NCI-H2029 treated with DMSO at 0.1 percent for 48 hours (cell line): ENCODE measurements at places on chromosomes 11 and 22.

- peak; percentile 71 for DNase-seq
Observed at GRCh38 chr11:114399490-114400215, 658 bp downstream of the C11orf71 start.

DNA sequence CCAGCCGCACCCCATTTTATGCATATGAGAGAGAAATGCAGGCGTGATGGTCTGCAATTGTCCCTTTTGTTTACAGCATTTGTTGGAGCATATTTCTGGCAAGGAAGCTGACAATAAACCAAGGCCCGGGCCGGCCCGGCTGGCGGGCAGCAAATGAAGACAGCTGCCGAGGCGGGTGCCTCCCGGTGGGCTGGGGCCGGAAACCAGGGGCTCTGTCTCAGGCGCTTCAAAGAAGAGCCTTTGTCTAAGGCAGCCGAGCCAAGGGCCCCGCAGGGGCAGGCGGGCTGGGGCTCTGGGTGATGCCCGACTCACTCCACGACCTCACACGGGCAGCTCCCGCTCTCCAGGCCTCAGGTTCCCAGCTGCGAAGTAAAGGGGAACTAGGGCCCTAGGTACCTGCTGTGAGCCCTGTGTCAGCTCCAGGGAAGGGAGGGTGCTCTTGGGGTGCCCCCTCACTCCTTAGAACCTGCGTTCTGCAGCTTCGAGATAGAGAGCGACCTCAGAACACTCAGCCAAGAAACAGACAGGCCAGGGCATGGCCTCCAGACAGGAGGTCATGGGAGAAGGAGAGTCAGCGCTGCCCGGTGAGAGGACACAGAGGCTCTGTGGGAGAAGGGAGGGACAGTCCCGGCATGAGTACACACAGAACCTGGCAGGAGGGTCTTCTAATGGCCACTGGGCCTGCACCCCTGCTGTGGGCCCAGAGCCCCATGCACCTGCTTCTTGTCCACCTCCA, 2.4 kb downstream of the LINC01488 start:
- no peak for DNase-seq

DNA sequence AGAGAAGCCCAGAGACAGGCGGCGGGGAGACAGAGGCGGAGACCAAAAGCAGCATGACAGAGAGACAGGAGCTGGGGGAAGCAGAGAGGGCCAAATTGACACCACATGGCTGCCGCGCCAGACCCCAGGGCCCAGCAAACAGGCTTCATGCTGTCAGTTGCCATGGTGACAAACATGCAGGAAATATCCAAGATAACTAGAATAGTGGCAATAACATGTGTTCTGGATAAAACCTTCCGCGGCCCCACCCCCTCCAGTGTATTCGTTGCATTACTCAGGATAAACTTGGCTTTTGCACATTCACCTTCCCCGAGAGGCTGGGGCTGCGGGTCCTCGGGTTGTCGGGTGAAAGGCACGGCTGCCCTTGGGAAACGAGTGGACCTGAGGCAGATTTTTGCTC, 49.9 kb upstream of the CDON start:
- no peak for DNase-seq

DNA sequence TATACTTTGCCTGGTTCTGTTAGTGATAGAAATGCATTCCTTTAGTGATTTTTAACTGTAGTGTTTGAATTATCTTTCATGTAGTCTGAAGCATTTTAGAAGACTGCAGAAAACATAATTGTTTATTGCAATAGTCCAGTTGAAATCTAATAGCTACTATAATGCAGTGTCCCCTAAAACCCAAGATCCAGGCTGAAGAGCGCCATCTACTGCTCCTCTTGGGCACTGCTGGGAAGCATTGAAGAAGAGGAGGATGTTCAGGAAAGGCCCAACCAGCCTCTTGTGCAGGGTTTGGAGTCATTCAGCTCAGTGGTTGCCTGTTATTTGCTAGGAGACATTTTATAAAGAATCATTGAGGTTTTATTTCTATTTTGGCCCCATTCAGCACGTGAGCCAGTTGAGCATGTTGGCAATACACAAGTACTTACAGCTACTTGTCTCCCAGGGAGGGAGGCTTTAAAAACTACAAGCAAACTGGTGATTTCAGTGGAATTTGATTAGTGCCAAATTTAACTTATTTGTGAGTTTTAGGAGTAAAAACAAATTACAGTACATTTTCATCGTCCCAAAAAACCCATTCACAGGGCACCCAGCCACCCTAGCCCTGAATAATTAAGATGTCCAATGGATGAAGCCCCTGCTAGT, 74.9 kb upstream of the HORMAD2 start:
- peak; percentile 11 for DNase-seq

- DNase-seq, result no peak
Observed at GRCh38 chr11:82034527-82034926, 699.1 kb downstream of the FAM181B start.

GRCh38 chr11:82796998-82797961, 63.6 kb upstream of the FAM181B start:
- DNase-seq, result no peak

- no peak for DNase-seq
Observed at GRCh38 chr22:49417833-49418232, 409.8 kb downstream of the BRD1 start.

DNA sequence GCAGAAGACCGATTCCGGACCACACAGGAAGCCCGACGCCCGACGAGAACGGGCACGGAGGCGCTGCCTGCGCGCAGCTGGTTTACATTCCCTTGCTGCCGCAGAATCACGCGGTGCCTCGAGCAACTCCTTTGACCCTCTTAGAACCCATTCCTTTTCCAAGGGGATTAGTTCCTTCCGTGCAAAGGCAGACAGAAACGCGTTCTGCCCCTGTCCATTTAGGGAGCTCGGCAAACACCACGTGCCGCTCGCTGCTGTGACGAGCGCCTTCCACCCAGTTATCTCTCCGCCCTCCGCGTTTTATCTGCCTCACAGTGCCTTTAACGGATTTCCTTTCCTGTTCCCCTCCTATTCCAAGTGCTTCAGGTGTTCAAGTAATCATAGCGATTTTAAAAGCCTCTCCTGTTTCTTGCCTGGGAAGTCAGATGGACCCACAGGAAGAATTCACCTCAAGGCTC, 24.1 kb upstream of the MICAL3 start:
- no peak for DNase-seq

- DNase-seq, result no peak
Observed at GRCh38 chr22:29351042-29351441, 35.5 kb upstream of the RASL10A start.

GRCh38 chr22:47782328-47783075, 1020.1 kb downstream of the TBC1D22A start:
- no peak for DNase-seq

DNA sequence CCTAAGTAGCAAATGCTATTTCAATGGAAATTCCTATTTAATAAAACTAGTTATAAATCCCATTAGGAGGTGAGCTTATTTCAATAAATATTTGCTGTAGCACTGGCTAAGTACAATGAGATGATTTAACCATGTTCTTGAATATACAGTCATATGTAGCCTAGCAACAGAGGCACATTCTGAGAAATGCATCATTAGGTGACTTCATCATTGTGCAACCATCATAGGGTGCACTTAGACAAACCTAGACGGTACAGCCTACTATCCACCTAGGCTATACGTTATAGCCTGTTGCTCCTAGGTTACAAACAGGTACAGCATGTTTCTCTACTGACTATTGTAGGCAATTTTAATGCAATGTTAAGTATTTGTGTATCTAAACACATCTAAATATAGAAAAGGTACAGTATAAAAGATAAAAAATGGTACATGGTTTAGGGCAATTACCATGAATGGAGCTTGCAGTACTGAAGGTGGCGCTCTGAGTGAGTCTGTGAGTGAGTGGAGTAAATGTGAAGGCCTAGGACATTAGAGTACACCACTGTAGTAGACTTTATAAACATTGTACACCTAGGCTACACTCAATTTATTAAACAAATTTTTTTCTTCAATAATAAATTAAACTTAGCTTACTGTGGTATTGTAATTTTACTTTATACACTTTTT, 350.1 kb downstream of the CASP12 start:
- no peak for DNase-seq

DNA sequence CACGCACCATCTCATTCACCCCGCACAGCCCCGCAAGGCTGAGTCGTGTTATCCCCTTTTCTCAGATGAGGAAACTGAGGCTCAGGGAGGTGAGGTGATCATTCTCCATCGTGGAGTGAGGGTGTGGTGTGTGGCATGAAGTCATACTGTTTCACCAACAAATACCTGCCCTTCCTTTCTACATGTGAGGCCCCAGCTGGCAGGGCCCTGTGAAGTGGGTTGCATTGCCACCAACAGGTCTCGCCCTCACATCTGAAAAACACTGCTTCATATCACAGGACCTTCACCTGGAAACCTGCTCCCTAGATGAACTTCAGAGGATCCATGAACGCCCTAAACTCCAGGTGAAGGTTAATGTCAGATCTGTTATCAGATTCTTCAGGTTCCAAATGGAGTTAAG, 4.3 kb downstream of the SSTR3 start:
- DNase-seq, result no peak

DNA sequence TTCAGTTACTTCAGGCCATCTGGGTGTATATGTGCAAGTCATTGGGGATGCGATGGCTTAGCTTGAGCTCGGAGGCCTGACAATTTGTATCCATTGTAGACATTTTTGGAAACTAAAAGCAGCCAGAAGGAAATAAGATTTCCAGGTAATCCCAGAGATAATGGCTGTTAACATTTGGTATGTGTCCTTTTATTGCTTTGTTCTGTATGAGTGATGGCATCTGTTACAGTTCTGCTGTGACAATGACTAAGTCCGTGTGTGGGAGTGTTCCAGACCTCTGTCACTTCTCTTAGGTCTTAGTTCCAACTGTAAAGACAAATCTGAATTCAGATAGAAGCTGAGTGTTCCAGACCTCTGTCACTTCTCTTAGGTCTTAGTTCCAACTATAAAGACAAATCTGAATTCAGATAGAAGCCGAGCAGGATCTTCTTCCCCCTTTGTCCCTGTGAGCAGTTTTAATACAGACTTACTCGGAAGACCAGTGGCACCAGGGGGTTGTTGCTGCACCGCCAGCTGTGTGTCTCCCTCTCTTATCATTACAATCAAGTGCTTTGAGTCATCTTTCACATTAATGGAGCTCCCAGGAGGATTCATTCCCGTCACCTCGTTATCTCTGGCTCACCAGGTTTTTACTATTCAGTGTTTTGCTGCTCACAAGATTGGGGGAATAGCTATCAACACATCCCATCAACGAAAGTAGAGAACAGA, 190.9 kb upstream of the SORL1-AS1 start:
- DNase-seq, result no peak

GRCh38 chr11:11178671-11179638, 174.1 kb downstream of the CSNK2A3 start:
- DNase-seq, result no peak

GRCh38 chr11:60155931-60156330, 27.0 kb downstream of the MS4A6A start:
- no peak for DNase-seq

DNA sequence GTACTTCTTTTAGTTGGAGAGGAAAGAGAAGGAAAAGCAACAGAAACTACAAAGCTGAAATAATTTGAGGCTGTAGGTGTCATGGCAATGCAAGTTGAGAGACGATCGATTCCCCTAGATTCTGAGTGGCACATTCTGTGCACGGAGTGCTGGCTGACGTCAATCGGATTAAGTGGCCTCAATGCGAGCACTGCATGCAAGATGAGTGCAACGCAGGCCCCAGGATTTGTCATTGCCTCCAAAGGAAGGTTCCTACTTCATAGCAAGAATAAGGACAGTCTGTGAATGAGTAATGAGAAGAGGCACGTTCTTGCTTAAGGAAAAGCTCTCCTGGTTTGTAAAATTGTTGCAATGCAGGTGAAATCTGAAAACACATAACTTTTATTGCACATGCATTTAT, 892.4 kb downstream of the KCNA4 start:
- no peak for DNase-seq

GRCh38 chr11:128152796-128153696, 434.3 kb downstream of the ETS1 start:
- DNase-seq, result no peak

DNA sequence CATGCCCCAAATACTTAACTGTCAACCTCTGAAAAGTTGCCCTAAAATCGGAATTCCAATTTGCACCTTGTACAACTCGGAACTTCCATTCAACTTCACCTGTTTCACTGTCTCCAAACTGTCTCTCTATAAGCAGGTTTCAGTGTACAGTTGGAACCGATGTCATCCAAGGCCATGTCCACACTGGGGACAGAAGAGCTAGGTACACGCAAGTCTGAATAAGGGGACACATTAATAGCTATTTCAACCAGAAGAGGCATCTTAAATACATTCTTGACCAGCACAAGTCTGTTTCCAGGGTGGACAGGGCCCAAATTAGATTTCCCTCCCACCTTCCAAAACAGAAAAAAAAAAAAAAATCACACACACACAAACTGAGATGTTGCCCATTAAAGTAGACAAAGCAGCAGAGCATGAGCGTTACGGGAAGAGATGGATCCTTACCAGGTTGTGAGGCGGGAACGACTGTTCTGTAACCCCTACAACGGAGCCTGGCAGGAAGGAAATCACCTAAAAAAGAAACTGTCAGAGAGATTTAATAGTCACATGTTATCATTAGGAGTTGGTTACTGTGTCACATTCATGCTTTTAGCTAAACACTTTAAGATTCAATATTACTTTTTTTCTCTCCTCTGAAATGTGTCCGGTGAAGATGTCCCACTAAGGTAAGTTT, 1.7 kb downstream of the CREBZF start:
- no peak for DNase-seq
